ENCODE measurements at places on chromosomes 4 and X. TPM values are rescaled to one million over a fixed set of nuclear protein-coding genes. Genes with fewer than 3 reads are reported as not detected.

The FGF2 gene
- total RNA-seq: 5.3 TPM

The PCYT1B gene
- 0.44 TPM for total RNA-seq

The MAGEA2B gene
- not detected for total RNA-seq

The CXorf49 gene
- not detected for total RNA-seq

The CT47B1 gene
- total RNA-seq: not detected

The FMR1NB gene
- not detected for total RNA-seq
